Thymus (tissue), 14 donors: ENCODE measurements at places on chromosomes 7 and 10.

DNA sequence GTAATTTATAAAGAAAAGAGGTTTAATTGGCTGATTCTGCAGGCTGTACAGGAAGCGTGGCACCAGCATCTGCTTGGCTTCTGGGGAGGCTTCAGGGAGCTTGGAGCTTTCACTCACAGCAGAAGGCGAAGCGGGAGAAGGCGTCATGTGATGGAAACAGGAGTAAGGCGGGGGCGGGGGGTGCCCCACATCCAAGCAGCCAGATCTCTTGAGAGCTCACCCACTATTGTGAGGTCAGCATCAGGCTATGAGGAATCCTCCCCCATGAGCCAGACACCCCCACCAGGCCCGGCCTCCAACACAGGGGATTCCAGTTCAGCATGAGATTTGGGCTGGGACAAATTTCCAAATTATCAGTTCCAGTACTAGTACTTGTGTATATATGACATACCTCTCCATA lies 46.2 kb downstream of the WDR37 start:
- no peak for DNase-seq

- no peak for DNase-seq
These were observed 237.4 kb downstream of the SEMA3D start for GRCh38 chr7:84949501-84949900.

DNA sequence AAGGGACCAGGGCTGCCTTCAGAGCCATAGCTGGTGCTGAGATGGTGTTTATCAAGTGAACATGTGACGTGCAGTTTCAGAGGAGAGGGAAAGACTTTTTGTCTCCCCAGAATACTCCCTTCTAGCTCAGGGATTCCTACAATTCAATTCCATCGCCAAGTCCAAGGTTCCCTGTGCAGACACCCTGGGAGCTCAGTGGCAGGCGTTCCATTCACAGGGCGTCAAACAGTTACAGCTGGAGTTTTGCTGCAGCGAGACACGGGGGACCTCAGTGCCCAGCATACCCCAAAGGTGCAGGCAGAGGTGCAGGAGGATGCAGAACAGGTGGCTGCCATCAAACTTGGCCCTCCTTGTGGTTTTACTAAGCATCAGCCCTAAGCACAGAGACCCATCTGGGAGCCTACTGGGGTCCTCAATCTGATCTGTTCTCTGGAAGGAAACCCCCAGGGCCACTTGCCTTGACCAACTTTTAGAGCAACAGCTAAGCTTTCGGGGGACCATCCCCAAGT lies 846 bp upstream of the CALML5 start:
- no peak for DNase-seq

GRCh38 chr7:142523821-142524460 lies 225.3 kb upstream of the PRSS1 start:
- no peak for DNase-seq

DNA sequence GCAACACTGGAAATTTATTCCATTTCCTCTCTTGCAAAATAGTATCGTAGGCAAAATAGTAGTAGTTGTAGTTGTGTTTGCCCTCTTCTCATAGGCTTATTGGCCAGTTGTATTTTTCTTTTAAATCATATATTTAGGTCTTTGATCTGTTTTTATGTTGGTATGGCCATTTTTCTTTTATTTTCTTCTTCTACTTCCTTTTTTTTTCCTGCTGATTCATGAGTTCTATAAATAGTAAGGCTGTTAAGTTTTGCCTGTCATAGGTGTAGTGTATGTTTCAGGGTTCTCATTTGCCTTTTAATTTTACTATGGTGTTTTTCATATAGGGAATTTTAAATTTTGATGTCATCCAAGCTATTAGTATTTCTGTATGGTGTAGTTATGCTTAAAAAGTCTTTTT lies 25.4 kb upstream of the MRC1 start:
- no peak for DNase-seq

DNA sequence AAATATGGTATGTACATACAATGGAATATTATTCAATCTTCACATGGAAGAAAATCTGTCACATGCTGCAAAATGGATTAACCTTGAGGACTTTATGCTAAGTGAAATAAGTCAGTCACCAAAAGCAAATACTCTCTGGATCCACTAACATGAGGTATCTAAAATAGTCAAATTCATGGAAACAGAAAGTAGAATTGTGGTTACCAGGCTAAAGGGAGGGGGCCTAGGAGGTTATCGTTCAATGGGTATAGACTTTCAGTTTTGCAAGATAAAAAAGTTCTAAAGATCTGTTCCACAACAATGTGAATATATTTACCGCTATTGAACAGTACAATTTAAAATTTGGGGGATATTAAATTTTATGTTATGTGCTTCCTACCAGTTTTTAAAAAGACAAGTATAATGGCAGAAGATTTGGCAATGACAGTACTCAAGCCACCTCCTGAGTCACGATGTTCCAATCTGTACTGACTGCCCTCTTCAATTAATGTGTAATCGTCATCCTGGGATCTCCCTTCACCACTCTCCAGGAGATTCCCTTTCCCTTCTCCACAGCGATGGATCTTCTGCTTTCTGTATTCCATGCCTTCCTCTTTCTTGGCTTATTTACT lies 32.3 kb upstream of the IL6 start:
- no peak for DNase-seq

DNA sequence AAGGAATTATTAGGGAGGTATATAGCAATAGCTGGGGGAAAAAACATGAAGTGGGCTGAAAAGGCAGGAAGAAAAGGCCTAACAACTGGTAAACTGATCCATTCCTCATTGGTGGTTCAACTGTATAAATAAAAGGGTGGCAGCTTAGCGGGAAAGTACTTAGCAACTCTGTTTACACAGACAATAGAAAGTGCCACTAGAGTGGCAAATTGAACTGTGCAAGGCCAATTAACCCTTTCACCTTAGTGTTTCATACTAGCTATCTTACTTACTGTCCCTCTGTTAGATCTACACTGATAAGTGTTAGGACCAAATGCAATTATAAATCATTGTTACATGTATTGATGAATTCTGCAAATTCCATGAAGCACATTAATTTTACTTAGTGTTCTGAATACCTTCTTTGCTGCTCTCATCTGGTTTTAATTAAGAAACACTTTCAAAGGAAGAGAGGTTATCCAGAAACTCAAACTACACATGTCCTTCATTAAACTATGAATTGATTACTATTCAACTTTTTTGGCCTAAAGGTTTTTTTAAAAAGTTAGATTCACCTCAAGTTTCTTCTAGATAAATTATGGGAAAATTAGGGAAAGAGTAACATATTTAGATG lies 28.0 kb downstream of the DNAJC1 start:
- DNase-seq, result no peak

DNA sequence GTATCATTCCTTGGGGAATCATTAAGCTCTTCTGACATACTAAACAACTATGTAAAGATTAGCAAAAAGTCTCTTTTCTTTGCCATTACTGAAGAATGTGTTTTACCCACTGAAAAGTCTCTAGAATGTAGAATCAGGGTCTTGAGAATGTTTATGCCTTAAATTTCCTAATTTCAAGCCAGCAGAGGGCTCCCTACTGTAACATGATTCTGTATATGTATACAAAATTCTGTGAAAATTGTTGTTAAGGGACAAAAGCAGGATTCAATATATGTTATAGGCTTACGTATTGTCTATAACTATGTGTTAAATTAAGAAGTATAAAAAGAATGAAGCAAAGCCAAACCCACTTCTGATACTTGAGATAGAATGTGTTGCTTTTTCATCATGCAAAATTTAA lies 296.9 kb upstream of the DGKB start:
- DNase-seq, result no peak

DNA sequence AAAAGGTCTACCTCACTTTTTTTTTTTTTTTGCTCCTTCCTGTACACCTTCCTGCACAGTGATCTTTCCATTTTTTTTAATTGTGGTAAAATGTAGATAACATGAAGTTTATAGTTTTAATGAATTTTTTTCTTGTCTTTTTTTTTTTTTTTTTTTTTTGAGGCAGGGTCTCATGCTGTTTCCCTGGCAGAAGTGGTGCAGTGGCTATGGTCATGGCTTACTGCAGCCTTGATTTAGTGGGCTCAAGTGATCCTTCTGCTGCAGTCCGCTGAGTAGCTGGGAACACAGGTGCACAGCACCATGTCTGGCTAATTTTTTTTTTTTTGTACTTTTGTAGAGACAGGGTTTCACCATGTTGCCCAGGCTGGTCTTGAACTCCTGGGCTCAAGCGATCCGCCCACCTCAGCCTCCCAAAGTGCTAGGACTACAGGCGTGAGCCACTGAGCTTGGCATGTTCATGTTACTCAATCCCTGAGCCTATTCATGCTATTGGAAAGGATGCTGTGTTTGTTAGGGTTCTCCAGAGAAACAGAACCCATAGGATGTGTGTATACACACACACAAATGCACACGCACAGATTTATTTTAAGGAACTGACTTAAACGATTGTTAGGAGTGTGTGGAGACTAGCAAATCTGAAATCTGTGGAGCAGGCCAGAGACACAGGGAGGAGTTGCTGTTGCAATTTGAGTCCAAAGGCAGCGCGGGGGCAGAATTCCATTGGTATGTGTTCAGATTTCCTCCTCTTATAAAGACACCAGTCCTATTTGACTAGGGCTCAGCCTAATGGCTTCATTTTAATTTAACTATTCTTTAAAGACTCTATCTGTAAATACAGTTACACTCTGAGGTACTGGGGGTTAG lies 29.1 kb downstream of the GALNT11 start:
- DNase-seq, result no peak

GRCh38 chr10:100562008-100562672 lies 26.4 kb downstream of the HIF1AN start:
- DNase-seq, result peak; percentile 85

DNA sequence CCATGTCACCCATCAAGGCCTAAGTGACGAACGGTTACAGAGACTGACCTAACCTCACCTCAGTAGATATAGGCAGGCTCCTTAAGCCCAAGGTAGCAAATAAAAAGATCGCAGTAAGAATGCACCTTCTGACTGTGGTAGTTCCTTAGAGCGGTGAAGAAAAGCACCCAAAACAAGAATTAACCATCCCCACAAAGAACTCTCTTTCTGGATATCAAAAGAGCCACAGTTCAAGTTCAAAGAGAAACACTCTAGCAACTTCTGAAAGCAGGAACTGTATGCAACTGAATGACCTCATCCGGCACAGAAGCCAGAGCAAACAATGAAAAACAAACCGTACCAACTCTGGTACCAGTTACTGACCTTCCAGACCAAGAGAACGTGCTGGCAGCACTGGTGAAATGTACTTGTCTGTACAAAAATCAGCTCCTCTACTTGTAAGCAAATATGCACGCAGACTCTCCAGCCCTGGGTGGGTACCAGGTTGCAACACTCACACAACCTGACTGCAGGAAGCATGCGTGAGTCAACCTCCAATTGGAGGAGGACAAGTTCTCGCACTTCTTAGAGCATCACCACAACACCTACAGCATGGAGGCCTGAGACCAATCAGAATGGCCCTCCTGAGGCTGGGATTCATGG lies 202.7 kb downstream of the FAM107B start:
- peak; percentile 56 for DNase-seq

- no peak for DNase-seq
These were observed 101.1 kb downstream of the TPST1 start for GRCh38 chr7:66306243-66306642.
